SJCRH30 (cell line): ENCODE measurements at places on chromosomes 7 and 10. TPM values are rescaled to one million over a fixed set of nuclear protein-coding genes. Genes with fewer than 3 reads are reported as not detected.

The PNLIPRP1 gene
- total RNA-seq: not detected in 2 replicates

The NUTM2B gene
- total RNA-seq: 0.51 and 0.59 TPM in 2 replicates

The ADCY1 gene
- total RNA-seq: not detected in 2 replicates

GRCh38 chr7:4144811-4145510 lies 537.1 kb upstream of the FOXK1 start:
- no peaks in the 10 kb centered on the region for H3K4me1 ChIP-seq
- peak overlapping the region; percentile 27; the same call in 1 of the 2 replicates for H3K4me3 ChIP-seq
- H3K27me3 ChIP-seq: no peaks in the 10 kb centered on the region
- peak; percentile 13 for DNase-seq
- H3K27ac ChIP-seq: peak overlapping the region; percentile 6; the same call in 1 of the 2 replicates
- H3K36me3 ChIP-seq: no peaks in the 10 kb centered on the region

- no peaks in the 10 kb centered on the region for H3K4me1 ChIP-seq
- H3K36me3 ChIP-seq: no peaks in the 10 kb centered on the region
- no peak for DNase-seq
- H3K4me3 ChIP-seq: no peak overlapping the region
- no peaks in the 10 kb centered on the region for H3K27me3 ChIP-seq
Observed at GRCh38 chr10:75243426-75243825, 7.7 kb upstream of the COMTD1 start.

- no peak overlapping the region for H3K4me3 ChIP-seq
- no peaks in the 10 kb centered on the region for H3K36me3 ChIP-seq
Observed at GRCh38 chr10:95543459-95543858, 17.7 kb downstream of the SORBS1 start.

DNA sequence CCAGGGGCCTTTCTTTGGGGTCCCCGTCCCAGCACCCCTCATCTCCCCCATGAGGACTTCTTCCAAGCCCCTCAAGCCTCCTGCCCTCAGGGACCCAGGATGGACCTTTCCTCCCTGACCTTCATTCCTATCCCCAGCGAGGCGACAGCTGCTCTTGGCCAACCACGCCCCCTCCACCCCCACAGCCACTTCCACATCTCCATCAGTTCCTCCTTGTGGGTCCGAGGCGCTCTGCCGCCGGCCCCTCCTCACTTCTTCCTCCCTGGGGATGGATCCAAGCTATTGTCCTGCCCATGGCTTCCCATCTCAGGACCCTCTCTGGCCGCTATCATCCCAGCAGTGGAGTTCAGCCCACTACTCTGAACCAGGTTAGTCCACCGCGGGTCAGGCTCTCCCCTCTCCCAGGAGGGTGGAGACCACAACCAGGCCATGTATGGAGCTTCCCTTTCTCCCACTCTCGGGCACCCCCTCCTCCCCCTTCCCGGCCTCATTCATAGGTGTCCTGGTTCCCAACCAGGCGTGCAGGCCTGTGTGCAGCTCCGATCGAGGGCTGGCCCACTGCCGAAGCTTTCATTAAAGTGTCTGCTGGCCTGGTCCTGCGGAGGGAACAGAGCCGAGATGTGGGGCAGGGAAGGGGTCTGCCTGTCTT lies 1.7 kb upstream of the SH2B2 start:
- H3K36me3 ChIP-seq: no peaks in the 10 kb centered on the region
- DNase-seq: peak; percentile 90
- peak overlapping the region; percentile 81 for H3K27ac ChIP-seq
- H3K4me1 ChIP-seq: peaks cover 17% of the 10 kb centered on the region
- H3K4me3 ChIP-seq: peak overlapping the region; percentile 90

GRCh38 chr7:6725003-6725402 lies 18.3 kb upstream of the ZNF12 start:
- H3K27ac ChIP-seq: no peak overlapping the region
- no peak overlapping the region for H3K4me3 ChIP-seq
- no peak for DNase-seq
- no peaks in the 10 kb centered on the region for H3K4me1 ChIP-seq

The ZNF727 gene
- 2.3 and 3.0 TPM in 2 replicates for total RNA-seq

The JMJD1C gene
- total RNA-seq: 93.6 and 112 TPM in 2 replicates

DNA sequence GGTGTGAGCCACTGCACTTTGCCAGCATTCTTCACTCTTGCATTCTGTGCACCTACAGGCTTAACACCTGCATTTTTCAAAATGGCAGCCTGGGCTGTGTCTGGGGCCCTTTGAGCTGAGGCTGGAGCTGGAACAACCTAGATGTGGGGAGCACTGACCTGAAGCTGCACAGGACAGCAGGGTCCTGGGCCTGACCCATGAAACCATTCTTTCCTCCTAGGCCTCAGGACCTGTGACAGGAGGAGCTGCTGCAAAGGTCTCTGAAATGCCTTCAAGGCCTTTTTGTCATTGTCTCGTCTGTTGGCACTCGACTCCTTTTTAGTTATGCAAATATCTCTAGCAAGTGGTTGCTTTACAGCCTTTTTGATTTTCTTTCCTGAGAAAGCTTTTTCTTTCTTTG lies 82.3 kb downstream of the INPP5A start:
- H3K27me3 ChIP-seq: no peaks in the 10 kb centered on the region
- no peak for DNase-seq
- no peak overlapping the region for H3K27ac ChIP-seq
- no peaks in the 10 kb centered on the region for H3K36me3 ChIP-seq
- no peaks in the 10 kb centered on the region for H3K4me1 ChIP-seq

The MRLN gene
- total RNA-seq: 10.5 and 16.0 TPM in 2 replicates

DNA sequence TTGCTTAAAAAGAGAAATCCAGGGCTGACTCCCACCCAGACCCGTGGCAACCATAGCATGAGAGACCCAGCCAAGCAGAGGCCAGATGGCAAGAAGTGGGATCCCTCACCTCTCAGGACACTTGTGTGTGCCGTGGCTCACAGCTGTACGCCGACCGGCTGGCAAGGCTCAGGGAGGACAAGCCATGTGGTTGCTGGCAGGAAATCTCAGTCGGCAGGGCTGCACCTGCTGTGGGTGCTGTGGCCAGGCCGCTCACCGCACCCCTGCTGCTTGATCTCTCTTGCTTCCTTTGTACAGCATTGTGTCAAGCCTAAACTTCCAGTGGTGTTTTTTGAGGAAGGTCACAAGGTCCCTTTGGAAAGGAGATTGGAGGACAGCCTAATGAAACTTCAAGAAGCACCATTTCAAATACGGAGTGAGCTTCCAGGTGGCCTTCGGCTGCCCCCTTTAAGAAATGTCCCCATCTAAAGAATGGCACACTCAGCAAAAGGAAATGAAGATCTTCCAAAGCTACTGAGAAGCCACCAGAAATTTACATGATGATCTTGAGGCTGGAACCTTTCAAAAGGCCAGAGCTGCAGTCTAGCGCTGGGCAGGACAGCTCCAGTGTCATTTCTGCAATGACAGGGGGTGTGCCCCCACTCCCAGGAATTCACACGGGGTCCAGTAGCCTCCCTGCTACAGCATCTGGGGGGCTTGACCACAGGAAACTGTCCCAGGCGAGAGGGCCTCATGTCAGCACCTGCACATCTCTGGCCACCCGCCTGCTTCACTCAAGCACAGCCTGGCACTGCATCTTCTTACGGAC lies 409.0 kb upstream of the MGMT start:
- H3K4me1 ChIP-seq: no peaks in the 10 kb centered on the region
- H3K4me3 ChIP-seq: no peak overlapping the region
- H3K27me3 ChIP-seq: no peaks in the 10 kb centered on the region

- H3K27me3 ChIP-seq: no peaks in the 10 kb centered on the region
- H3K4me3 ChIP-seq: no peak overlapping the region
Observed at GRCh38 chr10:31413325-31413724, 94.3 kb downstream of the ZEB1 start.

The SAMD9 gene
- 4.9 and 6.0 TPM in 2 replicates for total RNA-seq

The GNAI1 gene
- 39.4 and 44.0 TPM in 2 replicates for total RNA-seq

- H3K27me3 ChIP-seq: peaks cover 4% of the 10 kb centered on the region; the same call in 1 of the 2 replicates
- no peak overlapping the region for H3K27ac ChIP-seq
- H3K4me1 ChIP-seq: no peaks in the 10 kb centered on the region
Observed at GRCh38 chr7:122764902-122765301, 62.2 kb upstream of the RNF148 start.

The ECHS1 gene
- total RNA-seq: 63.6 and 65.7 TPM in 2 replicates

- no peaks in the 10 kb centered on the region for H3K36me3 ChIP-seq
- H3K27ac ChIP-seq: no peak overlapping the region
- H3K4me3 ChIP-seq: no peak overlapping the region
- no peaks in the 10 kb centered on the region for H3K27me3 ChIP-seq
Observed at GRCh38 chr10:68082872-68083271, 7.8 kb upstream of the HERC4 start.

DNA sequence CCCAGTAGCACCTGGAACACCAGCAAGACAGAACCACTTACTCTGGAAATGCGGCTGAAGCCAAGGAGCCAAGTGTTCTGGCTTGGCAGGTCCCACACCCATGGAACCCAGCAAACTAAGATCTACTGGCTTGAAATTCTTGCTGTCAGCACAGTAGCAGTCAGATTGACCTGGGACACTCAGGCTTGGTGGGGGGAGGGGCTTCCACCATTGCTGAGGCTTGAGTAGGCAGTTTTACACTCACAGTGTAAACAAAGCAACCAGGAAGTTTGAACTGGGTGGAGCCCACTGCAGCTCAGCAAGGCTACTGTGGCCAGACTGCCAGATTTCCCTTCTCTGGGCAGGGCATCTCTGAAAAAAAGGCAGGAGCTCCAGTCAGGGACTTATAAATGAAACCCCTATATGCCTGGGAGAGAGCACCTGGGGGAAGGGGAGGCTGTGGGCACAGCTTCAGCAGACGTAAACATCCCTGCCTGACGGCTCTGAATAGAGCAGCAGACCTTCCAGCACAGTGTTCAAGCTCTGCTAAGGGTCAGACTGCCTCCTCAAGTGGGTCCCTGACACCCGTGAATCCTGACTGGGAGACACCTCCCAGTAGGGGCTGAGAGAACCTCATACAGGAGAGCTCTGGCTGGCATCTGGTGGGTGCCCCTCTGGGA lies 121.2 kb downstream of the MTERF1 start:
- H3K27ac ChIP-seq: no peak overlapping the region
- no peaks in the 10 kb centered on the region for H3K4me1 ChIP-seq
- no peaks in the 10 kb centered on the region for H3K27me3 ChIP-seq

The CTNNA3 gene
- 2.7 and 2.9 TPM in 2 replicates for total RNA-seq

DNA sequence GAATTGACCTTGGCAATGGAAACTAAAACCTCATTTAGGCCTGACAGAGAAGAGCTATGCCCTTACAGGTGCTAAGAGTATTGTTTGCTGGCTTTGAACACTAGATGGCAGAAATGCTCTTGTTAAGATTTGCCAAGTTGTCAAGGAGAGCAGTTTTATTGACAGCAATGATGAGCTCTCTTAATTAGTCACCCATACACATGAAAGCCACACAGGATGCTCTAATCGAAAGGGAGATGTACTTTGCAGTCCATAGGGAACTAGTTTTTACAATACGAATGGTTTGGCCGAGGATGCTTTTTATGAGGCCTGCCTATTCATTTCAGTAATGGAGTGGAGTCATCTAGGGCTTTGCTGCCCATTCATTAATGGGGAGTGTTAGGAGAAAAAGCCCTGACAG lies 45.4 kb upstream of the MBL2 start:
- no peaks in the 10 kb centered on the region for H3K4me1 ChIP-seq
- no peaks in the 10 kb centered on the region for H3K27me3 ChIP-seq
- no peaks in the 10 kb centered on the region for H3K36me3 ChIP-seq
- DNase-seq: peak; percentile 40
- H3K27ac ChIP-seq: no peak overlapping the region
- H3K4me3 ChIP-seq: no peak overlapping the region
